ENCODE measurements at places on chromosomes 3 and 15.

- no peak for DNase-seq
Measured at GRCh38 chr15:93118904-93119303, 29.9 kb upstream of the RGMA start.

DNA sequence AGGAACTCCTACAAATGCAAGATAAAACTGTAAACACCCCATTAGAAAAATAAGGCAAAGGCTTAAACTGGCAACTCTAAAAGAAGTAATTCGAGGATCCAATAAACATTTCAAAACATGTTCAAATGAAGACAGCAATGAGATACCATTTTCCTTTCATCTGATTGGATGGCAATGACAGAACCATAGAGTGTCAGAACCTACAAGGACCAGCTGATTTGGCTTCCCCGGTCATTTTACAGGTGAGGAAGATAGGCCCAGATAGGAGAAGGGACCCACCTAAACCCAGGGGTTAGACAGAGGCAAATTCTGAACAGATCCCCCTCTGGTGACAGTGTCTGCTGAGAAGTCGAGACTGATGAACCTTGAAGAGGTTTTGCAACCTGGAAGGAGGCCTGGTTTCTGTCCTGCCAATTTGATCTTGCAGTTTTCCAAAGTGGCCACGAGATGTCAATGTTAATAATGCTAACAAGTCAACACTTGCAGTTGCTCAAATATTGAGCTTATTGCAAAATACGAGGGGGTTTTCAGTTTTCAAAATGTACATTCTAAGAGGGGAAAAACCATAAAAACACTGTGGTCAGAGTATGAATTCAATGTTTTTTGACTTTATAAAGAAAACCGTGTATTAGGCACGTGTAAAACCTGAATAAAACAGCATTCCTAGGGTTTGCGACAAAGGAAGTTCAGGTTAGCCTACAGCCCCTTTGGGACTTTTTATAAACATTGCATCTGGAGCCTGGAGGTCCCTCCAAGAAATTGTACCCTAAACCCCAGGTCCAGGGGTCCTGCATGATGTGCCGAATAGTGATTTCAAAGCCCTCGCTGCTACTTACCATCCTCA, 21.5 kb downstream of the CFAP161 start:
- no peak for DNase-seq

- peak; percentile 75 for DNase-seq
Measured at GRCh38 chr3:73623346-73623745, 1.4 kb downstream of the PDZRN3 start.

GRCh38 chr15:66957431-66957720, 108.0 kb upstream of the SMAD3 start:
- DNase-seq: no peak

DNA sequence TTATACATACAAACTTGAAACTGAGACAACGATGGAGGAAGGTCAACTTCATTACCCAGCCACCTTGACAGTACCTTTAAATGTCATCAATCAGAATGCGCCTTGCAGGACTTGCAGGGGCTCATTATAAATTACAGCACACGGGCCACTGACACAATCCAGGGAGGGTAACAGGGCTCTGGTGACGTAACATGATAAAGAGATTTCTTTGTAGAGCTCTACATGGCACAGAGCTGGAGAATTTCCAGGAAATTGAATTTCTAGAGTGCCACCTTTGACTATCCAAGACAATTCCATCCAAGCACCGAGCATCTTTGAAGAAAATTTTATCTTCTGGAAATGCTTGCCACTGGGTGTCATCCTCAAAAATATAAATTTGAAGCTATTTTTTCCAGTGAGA, 486.0 kb downstream of the FOXP1 start:
- DNase-seq: no peak

DNA sequence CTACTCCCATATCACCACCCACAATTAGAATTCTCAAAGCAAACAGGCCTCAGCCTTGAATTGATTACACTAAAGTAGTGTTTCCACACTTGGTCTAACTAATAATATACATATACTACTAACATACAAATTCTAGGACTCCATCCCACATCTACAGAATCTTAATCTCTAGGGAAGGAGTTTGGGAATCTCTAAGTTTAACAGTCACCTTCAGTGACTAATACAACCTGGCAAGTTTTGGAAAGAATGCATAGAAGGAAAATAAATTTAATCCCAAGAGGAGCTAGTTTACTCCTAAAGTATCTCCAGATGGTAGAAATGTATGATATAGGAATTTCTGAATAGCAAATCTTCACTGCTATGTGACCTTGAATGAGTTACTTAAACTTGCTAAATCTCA, 9.1 kb downstream of the CLPX start:
- DNase-seq: no peak

Data from left ventricle myocardium superior (tissue), 1 donor.